ENCODE measurements at places on chromosomes 2 and 18. TPM values are rescaled to one million over a fixed set of nuclear protein-coding genes. Genes with fewer than 3 reads are reported as not detected.
A peak's percentile ranks its signal among the peaks of the same experiment; 100 is the strongest.

Gene KCNG2
- polyA plus RNA-seq = 0.50 TPM

Gene ANKRD36B
- 14.5 TPM for polyA plus RNA-seq

Gene OTOS
- polyA plus RNA-seq = 1.2 TPM

Gene DCTN1
- polyA plus RNA-seq = 277 TPM

Gene CNGA3
- polyA plus RNA-seq = 1.5 TPM

DNA sequence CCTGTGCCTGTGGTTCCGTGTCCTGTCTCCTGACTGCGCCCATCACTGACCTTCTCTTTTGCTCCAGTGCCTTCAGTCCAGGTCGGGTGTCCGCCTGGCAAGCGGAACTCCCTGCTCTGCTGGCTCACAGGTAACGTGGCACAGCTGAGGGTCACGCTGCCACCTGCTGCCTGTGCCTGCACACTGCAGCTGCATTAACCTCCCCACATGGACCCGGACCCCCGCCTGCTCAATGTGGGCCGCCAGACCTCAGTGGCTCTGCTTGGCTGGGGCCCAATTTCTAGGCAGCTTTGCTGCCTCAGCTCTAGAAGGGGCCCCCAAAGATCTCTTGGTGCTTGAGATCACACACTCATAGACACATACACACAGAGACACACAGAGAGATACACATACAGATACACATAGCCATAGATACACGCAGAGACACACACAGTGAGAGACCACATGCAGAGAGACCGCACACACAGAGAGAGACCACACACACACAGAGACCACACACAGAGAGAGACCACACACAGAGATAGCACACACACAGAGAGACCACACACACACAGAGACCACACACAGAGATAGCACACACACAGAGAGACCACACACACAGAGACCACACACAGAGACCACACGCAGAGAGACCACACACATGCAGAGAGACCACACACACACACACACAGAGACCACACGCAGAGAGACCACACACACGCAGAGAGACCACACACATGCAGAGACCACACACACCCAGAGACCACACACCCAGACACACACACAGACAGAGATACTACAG, 14.9 kb upstream of the CNNM3 start:
- DNase-seq = peak; percentile 75

GRCh38 chr2:74760875-74761630, 72.9 kb upstream of the HK2 start:
- no peak for DNase-seq

DNA sequence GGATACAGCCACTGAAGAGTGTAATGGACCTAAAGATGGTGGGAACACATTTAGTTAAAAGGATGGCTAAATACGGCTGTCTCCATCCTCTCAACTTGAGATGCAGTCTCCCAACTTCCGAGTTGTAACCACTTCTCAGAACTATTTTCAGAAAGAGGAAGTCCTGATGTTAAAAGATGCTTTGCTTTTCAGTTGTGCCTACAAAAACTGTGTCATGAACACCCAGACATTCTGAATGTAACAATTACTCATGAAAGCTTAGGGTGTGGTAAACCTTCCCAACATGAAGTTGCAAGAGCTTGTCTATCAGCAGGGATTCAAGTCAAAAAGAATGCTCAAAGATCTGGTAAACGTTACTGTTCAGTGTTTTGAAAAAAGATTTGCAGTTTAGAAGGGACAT, 147.9 kb downstream of the DOCK10 start:
- no peak for DNase-seq

GRCh38 chr2:64283641-64284361, 139.6 kb upstream of the PELI1 start:
- peak; percentile 28 for DNase-seq

- no peak for DNase-seq
Measured at GRCh38 chr2:132953771-132954170, 283.8 kb upstream of the LYPD1 start.

DNA sequence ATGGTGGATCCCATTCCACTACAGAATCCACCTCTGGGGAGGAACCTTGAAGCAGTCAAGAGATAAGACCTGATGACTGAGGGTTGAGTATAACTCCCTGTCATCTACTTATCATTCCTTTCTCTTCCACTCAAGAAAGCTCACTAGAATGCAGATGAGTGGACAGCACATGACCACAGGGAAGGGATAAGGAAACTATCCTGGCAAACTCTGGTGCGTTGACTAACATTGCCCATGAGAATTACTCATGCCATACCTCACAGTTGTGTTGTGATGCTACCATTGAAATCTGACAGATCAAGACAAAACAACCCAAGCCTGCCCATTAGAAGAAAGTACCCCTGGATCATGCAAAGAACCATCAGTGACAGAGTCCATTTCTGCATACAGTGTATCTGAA, 26.5 kb downstream of the SLC16A14 start:
- DNase-seq = no peak

GRCh38 chr18:6444466-6445228, 29.9 kb upstream of the L3MBTL4 start:
- no peak for DNase-seq

GRCh38 chr2:216405588-216405987, 6.7 kb upstream of the SMARCAL1 start:
- DNase-seq = no peak

DNA sequence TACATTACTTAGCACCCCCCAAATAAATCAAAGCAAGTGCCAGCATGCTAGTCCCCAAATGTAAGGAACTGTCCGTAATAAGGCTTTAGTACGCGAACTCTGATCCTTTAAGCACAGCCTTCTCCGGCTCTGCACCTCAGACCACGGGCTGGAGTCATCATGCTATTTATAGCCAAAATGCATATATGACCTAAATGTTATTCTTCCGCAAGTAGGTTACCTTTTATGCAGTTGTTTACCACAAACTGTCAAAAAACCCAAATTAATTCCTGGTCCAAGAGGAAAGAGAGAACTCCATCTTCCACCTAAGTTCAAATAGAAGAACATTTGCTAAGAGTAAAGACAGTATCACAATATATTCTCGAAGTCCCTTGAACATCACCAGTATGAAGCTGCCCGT, 42.7 kb downstream of the ZNF516 start:
- DNase-seq = peak; percentile 13

GRCh38 chr2:120486946-120487345, 141.0 kb downstream of the INHBB start:
- DNase-seq = no peak

GRCh38 chr2:151630372-151630771, 103.9 kb downstream of the NEB start:
- DNase-seq = no peak

DNA sequence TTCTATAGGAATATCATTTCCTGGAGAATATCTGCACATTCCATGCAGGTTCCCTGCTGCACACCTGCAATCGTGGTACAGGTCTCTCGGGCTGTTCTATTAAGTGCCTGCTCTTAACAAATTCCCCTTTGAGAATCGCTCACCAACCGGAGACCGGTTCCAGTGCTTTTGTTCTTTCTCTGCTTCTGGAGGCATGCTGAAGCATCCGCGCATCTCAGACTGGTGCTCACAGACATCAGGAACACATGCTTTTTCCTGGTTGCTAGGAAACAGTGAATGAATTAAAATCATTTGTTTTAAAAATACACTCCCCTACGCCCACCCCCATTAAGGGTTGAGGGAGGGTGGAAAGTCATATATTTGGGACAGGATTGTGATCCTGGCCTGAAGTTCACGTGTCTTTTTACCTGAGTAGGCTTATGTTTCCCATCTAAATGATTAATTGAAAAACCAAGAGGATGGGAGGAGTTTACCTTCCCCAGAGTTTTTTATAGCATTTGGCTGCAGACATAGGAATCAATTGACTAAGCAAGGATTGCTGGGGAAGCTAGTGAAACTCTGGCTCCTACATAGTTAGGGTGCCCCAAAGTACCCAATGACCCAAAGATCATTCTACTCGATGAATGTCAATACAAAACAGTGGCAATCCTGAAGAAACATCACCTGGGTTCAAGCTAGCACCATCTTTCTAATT, at the start of gene C2orf80:
TSS of gene C2orf80 (minus strand) at position 221 of the 694 bp plus-strand sequence. CDS start 3,044 bp downstream, outside the sequence.
- no peak for DNase-seq

DNA sequence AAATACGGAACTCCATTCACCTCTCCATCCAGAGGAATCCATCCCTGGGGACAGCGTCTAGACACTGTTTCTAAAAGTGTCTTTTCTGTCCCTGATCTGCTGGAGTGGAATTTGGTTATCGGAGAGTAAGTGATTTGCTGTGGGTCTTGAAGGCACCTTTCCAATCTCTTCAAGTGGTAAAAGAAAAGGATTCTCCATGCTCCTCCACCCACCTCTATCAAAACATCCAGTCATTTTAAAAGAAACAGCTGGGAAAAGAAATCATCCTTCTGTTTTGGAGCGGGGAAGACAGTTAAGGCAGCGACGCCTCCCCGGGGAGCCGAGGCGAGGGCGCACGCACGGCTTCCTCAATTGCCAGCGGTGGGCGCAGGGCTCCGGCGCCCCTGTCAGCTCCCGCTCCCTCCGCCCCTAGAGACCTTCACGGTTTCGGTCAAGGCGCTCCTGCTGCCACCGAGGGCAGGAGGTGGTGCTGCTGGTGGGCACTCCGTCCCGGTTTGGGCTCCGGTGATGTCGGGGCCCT, 547 bp downstream of the SLC35F5 start:
- no peak for DNase-seq

DNA sequence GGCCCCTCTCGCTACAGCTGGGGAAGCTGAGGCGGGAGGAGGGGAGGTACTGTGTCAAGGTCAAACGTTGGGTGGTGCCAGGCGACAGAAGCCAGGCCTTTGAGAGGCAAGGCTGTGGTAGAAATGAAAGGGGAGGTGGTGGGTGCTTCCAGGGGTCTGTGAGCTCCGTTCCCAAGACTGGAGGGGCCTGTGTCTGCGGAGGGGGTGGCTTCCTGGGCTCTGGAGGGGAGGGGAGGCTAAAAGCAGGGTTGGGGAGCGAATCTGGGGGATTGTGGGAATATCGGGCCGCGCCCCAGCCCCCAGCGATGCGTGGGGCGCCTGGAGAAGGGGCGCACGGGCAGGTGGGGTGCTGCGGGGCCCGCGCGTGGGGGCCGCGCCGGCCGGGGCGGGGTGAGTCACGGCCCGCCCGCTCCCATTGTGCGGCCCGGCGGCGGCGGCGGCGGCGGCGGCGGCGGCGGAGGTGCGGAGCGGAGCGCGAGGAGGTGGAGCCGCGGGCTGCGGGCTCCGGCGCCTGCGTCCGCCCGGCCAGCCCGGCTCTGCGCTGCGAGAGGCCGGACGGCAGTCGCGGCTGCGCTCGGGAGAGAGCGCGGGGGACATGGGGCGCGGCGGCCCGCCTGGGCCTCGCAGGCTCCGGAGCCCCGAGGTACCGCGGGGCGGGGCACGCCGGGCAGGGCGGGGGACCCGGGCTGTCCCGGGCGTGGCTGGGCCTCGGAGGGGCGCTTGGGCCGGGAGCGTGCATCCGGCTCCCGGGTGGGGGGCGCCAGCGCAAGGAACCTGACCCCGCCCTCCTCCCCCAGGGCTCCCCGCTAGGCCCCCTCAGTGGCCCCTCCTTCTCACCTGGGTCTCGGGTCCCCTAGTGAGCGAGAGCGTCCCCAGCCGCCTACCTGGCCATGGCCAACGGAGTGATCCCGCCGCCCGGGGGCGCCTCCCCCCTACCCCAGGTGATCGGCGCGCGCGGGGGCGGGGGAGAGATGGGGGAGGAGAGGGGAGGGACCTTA, at the start of gene SLC4A3:
TSS of gene SLC4A3 (plus strand) at position 528 of the 998 bp plus-strand sequence. CDS start at position 891, 363 bp downstream.
- no peak for DNase-seq

DNA sequence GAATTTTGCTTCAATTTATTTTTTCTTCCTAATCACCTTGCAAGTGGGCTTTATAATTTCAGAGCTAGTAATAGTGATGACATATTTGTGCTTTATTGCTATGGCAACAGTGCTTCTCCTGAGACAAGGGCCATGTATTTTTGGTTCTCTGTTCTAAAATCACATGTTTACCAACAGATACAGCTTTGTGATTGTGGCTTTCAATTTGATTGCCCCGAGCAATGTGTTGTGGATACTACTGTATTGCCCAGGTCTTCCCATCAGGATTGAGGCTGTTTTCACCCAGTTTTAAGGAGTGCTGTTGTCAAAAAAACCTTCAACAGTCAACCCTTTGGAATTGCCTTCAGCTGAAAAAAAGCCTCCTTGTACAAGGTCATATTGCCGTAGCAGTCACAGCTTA, 841.4 kb upstream of the VRK2 start:
- DNase-seq = no peak

- no peak for DNase-seq
Measured at GRCh38 chr2:157757500-157757899, 118.6 kb downstream of the ACVR1 start.

GRCh38 chr2:133885847-133886246, 317.6 kb upstream of the NCKAP5 start:
- no peak for DNase-seq

- peak; percentile 46 for DNase-seq
Measured at GRCh38 chr18:23231340-23232021, 96.2 kb downstream of the CABLES1 start.

- DNase-seq = no peak
Measured at GRCh38 chr2:185108588-185108987, 510.3 kb downstream of the ZNF804A start.

DNA sequence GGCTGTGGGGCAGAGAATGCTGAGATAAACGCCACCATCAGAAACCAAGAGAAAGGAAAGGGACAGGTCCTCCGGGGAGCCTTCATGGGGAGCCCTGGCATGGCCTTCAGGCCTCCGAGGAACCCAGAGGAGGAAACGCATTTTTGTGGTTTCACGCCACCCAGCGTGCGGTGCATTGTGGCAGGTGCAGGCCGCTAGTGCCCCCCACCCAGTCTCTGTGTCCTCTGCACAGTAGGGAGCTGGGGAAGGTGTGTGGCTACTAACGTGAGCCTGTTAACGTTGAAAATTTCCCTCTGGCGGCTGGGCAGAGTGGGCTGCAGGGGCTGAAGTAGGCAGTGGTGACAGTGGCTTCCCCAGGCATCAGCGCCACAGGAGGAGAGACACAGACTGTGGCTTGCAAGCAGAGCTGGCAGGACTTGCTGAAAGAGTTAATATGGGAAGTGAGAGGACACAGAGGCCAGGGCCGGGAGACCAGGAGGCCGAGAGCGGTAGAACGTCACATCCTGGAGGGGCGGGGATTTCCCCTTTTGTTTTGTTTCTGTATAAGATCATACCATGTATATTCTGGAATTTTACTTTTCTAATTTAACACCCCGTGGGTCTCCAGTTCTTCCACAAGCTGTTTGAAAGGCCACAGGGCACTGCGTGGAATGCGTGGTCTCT, 166.9 kb downstream of the GBX2 start:
- DNase-seq = no peak

DNA sequence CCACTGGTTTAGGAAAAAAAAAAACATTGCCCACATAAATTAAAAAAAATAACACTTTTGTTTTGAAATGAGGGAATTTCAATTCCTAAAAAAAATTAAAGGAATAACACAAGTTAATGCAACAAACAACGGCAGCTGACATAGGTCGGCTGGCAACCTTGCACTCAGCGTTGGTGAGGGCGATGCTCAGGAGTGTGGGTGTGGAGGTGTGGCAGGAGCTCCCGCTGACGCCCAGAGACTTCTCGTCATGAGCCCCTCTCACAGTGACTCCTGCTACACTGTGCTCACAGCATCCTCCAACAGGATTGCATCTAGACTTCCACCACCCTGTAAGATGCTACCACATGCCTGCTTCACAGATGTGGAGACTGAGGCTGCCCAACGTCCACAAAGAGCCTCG, 150.3 kb upstream of the PXDN start:
- DNase-seq = no peak

Data from testis (tissue), 5 donors.